ENCODE measurements at places on chromosomes 4 and X.
A peak's percentile ranks its signal among the peaks of the same experiment; 100 is the strongest.

- DNase-seq = no peak
- no peak overlapping the region for H3K4me3 ChIP-seq
- H3K4me1 ChIP-seq = no peaks in the 10 kb centered on the region
- no peaks in the 10 kb centered on the region for H3K27me3 ChIP-seq
- no peak overlapping the region for H3K27ac ChIP-seq
Measured at GRCh38 chr4:173230062-173230461, 61.5 kb downstream of the GALNT7 start.

DNA sequence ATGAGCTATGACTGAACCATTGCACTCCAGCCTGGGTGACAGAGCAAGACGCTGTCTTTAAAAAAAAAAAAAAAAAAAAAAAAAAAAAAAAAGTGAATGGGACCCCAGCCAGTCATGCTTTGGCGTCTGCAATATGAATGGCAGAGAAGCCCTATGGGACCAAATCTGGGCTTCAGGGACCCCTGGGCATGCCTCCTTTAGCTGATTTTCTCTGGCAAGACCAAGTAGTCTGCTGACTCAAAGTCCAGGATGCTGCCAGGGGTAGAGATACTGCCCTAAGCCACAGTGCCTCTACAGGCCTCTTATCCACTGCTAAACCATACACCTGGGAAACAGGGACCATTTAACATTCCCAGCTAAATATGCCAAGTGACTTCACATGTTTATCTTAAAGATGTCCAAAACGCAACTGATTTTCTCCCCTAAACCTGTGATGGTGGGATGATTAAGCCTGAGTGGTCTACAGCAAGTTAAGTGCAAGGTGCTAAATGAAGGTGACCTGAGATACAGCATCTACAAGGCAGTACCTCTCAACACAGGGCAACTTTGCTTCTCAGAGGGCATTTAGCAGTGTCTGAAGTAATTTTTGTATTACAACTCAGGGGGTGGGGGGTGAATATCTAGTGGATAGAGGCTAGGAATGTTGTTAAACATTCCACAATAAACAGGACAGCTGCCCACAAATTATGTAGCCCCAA lies 5.8 kb downstream of the RPS4X start:
- no peak overlapping the region for H3K27ac ChIP-seq
- no peak overlapping the region for H3K4me3 ChIP-seq
- peaks cover 15% of the 10 kb centered on the region for H3K36me3 ChIP-seq
- no peak for DNase-seq
- H3K27me3 ChIP-seq = no peaks in the 10 kb centered on the region

GRCh38 chrX:65034292-65034667 lies 58.0 kb upstream of the ZC4H2 start:
- H3K27me3 ChIP-seq = no peaks in the 10 kb centered on the region
- H3K4me1 ChIP-seq = no peaks in the 10 kb centered on the region
- no peaks in the 10 kb centered on the region for H3K36me3 ChIP-seq
- H3K4me3 ChIP-seq = peak overlapping the region; percentile 78
- peak overlapping the region; percentile 76 for H3K27ac ChIP-seq
- no peak for DNase-seq

- DNase-seq = no peak
- H3K27ac ChIP-seq = no peak overlapping the region
- H3K4me3 ChIP-seq = no peak overlapping the region
- H3K27me3 ChIP-seq = no peaks in the 10 kb centered on the region
- H3K4me1 ChIP-seq = no peaks in the 10 kb centered on the region
- H3K36me3 ChIP-seq = no peaks in the 10 kb centered on the region
Measured at GRCh38 chrX:11629593-11630211, 36.0 kb downstream of the ARHGAP6 start.
